ENCODE measurements at places on chromosomes 4 and X.

DNA sequence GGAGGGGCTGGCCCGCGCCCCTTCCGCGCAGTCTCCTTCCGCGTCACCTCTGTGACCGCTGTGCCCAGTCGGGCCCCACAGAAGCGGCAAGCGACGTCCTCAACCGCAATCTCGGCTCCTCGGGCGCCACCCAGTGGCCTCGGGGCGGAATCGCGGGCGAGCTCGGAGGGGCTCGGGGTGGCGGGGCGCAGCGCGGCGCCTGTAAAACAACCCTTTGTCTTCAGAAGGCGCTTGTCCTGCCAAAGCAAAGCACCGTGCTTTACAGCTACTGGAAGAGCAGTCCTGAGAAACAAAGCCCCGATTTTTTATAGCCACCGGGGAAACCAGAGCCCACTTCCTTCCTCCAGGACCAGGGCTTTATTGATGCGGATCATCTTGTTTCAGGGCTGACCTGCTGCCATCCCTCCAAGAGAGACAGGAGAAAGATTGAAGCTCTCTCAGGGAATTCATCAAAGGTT, 37.3 kb upstream of the CDKN2AIP start:
- DNase-seq, result peak; percentile 72

- no peak for DNase-seq
These were observed 47.3 kb downstream of the KCNIP4 start for GRCh38 chr4:21901281-21901680.

GRCh38 chr4:87865288-87865687, 32.5 kb downstream of the MEPE start:
- no peak for DNase-seq

DNA sequence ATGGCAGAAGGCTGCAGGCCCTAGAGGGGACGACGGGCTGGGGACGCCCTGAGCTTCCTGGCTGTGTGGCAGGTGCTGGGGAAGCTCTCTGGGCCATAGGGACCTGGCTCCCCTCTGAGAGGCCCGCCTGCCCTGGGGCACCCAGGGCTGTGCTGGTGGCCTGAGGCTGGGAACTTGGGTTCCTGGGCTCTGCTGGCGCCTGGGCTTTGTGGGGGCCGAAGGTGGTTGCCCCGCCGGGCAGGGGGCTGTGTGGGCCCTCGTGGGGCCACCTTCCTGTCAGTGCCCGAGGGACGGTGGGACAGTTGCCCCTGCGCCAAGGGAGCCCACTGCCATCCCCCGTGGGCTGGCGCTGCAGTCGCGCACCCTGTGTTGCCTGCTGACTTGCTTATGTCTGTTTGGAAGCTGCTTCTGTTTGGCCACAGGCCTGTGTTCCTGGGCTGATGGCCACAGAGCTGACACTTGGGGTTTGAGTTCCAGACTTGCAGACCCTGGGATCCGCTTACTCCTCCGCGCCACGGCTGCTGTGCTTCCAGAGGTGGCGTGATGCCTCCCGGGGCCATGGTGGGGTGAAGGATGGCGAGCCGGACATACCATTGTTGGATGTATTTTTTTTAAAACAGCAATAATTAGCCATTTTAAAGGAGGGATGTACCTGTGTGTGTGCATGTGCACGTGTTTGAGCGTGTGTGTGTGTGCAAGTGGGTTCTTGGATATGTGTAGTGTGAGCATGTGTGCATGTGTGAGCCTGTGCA, 8.5 kb downstream of the NAT8L start:
- DNase-seq, result no peak

- no peak for DNase-seq
These were observed 15.9 kb upstream of the FAM13A start for GRCh38 chr4:89072921-89073320.

DNA sequence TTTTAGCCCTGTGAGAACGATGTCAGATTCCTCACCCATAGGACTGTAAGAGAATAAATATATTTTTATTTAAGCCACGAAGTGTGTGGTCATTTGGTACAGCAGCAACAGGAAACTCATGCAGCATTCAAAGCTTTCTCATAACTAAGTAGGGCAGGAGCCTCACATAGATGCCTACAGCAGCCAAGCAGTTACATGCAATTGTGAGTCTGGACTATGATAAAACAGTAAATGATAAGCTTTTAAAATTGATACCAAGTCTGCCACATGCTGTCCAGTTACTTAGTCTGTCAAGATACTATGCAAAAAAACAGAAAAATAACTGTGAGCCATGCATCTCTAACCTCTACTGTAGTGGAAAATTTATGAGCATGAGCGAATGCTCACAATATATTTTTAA, 359.6 kb downstream of the HS3ST1 start:
- DNase-seq, result no peak

DNA sequence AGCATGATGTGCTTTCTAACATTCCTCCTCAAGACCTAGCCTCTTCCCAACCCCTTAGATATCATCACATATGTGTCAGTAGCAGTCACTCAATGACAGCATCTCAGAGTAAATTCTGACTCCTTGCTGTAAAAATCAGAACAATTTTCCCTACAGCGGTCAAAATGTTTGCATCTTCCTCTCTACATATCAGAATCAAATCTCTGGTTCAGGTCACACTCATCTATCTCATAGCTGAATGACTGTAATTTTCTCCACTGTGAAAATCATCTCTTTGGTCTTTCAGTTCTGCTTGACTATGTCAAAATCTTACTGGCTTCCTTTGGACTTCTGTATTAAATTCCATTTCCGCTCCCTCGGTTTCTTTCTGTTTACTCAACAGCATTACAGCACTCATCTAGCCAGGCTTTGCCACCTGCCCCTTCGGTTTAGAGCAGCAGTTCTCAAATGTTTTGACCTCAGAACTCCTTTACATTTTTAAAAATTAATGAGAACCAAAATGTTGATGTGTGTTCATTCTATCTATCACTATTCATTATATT, 57.3 kb downstream of the AGA start:
- no peak for DNase-seq

All from AML-193 (cell line).